ENCODE measurements at places on chromosomes 1 and 21.
A peak's percentile ranks its signal among the peaks of the same experiment; 100 is the strongest.

GRCh38 chr1:185916861-185917260 is 182.7 kb downstream of the HMCN1 start:
- no peak for DNase-seq

DNA sequence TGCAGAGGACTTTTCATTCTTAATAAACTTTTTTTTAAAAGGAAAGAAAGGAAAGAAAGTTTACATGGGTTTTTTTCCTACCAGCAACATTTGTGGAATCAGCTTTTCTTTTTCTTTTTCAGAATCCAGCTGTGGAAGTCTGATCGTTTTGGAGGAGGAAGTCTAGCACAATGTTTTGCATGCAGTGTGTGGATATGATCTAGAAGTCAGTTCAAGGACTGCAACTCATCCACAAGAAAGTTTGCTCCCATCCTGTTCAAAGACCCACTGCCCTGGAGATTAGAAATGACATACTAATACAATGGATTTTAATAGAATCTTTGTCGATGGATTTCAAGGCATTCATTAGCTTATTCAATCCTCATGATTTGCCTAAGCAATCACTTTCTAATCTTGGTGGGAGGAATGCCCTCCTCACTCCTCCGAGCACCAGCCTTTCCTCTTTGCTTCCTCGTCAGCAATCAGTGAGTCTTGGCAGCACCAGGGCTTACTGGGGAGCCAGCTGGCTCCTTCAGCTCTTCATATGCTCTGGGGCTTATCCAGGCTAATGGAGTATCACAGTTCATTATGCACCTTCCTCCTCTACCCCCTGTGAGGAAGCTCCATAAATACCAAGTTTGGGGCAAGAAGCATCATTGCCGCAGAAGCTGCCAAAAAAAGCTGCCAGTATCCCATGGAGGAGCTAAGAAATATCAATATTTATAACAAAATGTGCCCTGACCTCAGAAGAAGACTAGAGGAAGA is 392.3 kb upstream of the PKN2 start:
- no peak for DNase-seq

- DNase-seq, result no peak
These were observed 9.2 kb upstream of the TNFRSF8 start for GRCh38 chr1:12053752-12054548.

- DNase-seq, result no peak
These were observed 8.8 kb upstream of the SAMSN1 start for GRCh38 chr21:14554948-14555347.

GRCh38 chr1:156373546-156373945 is 4.5 kb downstream of the RHBG start:
- DNase-seq, result no peak

GRCh38 chr1:156499194-156499841 is 1.3 kb downstream of the MEF2D start:
- DNase-seq, result peak; percentile 66

DNA sequence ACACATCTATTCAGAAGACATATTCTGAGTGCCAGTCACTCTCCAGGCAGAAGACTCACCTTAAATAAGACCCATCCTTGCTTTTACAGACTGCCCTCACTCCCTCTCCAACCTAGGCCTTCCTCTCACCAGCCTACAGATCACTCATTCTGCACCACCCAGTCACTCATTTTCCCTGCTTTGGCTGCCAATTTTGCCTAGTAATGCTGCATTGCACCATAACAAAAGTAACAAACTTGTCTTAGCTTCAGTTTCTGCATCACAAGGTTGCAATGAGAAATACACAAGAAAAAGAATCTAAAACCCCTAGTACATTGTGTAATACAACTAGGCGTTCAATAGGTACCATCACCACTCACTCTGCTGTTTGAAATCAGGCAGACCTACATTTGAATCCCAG is 292.4 kb downstream of the PLPP3 start:
- no peak for DNase-seq

All from suprapubic skin (tissue), 4 donors.